NCI-H2029 (cell line): ENCODE measurements at places on chromosomes 11 and 22.

- no peak for DNase-seq
Observed at GRCh38 chr11:124329787-124330478, 9.9 kb upstream of the OR8D2 start.

DNA sequence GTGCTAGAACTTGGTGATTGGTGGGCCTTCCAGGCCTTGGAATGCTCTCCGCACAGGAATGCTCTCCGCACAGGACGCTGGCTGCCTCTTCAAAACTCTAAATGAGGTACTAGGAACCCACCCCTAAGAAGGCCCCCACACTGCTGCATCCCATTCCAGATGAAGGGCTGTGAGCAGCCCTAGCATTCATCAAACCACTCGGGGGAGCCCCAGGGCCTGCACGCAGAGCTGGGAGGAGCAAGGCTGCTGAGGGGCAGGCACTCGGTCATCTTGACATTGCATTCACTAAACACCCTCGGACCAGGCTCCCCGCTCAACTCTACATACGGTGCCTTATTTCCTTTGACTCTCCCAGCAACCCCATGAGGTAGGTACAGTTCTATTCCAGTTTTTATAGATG, 49.2 kb upstream of the EMID1 start:
- no peak for DNase-seq

GRCh38 chr11:109138196-109138595, 283.8 kb upstream of the C11orf87 start:
- DNase-seq, result no peak

DNA sequence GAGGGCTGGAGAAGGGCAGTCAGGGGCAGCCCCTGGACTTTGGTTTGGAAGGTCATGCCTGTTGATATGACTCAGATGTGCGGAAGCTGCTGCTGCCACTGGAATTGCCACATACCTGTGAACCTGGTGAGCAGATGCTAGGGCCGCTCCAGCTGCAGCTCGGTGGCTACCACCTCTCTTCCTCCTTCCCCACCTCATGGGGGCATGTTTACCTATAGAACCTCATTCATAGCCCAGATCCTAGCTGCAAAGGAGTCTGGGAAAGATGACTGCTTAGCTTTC, 17.5 kb upstream of the TSPAN18 start:
- DNase-seq, result no peak

- no peak for DNase-seq
Observed at GRCh38 chr22:40911772-40912171, 39.4 kb upstream of the RBX1 start.

DNA sequence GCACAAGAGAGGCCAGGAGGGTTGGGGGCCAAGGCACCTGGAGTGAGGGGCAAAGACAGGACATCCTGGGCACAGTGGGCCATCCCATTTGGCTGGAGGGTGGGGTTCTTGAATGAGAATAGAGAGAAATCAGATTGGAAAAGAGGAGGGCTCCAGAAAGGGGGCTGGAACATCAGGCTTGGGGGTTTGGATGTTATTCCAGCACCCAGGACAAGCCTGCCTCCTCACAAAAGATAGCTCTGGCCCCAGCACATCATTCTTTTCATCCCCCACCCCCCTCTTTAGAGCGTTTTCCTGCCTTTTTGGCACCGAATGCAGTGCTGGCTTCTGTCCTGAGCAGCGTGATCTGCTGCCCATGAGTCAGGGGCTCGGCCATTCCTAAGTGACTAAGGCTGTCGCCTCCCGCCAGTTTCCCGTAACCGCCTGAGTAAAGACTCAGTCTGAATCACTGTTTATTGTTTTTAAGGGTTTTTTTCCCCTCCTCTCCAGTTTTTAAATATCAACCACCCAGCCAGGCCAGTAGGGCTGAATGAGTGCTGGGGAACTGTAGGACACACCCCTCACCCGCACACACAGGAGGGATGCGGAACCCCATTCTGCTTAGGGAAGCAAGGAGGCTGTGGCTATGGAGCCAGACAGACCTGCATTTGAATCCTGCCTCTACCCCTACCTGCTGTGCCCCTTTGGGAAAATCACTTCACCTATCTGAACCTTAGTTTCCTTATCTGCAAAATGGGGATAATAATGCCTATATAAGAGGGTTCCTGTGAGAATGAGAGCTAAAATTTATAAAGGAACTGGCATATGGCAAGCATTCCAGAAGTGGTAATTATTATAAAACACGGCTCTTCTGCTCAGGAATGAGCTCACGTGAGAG, 32.4 kb upstream of the NAV2 start:
- no peak for DNase-seq

- no peak for DNase-seq
Observed at GRCh38 chr11:115616971-115617370, 112.8 kb upstream of the CADM1 start.

GRCh38 chr22:33842421-33843094, 77.7 kb downstream of the LARGE1 start:
- peak; percentile 77 for DNase-seq
